T-helper 9 cell (primary cell): ENCODE measurements at places on chromosomes 6 and 20.

GRCh38 chr20:13277663-13278295 lies 56.7 kb downstream of the ISM1 start:
- no peak for DNase-seq

GRCh38 chr20:16528078-16528477 lies 45.2 kb downstream of the KIF16B start:
- no peak for DNase-seq

DNA sequence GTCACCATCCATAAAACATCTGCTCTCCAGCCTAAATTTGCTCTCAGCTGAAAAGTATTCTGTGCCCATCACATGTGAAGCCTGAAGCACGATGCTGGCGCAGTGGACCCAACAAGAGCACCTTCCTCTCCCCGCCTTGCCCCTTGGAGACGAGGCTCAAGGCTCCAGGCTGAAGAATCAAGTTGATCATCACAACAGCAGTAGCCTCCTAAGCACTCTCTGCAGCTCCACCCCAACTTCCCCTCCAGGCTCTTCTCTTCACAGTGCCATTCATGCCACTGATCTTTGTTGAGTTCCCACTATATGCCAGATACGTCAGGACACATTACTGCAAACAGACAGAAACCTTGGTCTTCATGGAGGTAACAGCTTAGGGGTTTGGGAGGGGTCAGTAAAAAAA lies 41.6 kb upstream of the ZNF217 start:
- DNase-seq: no peak

DNA sequence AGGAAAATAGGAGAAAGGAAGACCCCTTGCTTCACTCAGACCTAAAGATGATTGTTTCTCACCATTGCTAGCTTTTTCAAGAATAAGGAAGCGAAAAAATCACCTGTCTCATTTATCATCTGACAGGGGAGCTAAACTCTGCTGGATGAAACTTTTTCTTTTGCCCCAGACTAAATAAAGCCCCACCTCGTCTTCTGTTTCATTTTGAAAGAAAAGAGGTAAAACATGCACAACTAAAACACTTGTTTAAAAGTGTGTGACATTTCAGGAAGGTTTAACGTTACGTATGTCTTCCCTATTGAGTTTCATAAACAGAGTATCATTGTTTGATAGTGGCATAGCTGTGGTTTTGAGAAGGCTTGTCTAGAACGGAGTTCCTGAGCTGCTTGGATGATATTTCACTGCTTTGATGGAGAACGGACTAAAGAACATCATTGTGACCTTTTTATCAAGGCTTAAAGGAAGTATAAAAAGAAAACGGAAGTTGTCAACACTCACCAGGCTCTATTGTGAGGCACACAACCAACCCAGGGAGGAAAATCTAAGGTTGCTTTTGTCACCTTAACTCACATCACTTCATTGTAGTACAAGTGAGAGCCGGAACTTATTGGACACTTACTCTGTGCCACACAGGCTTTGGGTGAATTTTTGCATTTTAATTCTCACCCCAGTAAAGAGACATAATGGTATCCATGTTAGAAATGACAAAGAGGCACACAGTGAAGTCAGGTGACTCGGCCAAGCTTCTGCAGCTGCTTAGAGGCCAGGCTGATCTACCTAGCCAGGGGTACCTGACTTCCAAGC lies 29.5 kb downstream of the TSHZ2 start:
- no peak for DNase-seq

DNA sequence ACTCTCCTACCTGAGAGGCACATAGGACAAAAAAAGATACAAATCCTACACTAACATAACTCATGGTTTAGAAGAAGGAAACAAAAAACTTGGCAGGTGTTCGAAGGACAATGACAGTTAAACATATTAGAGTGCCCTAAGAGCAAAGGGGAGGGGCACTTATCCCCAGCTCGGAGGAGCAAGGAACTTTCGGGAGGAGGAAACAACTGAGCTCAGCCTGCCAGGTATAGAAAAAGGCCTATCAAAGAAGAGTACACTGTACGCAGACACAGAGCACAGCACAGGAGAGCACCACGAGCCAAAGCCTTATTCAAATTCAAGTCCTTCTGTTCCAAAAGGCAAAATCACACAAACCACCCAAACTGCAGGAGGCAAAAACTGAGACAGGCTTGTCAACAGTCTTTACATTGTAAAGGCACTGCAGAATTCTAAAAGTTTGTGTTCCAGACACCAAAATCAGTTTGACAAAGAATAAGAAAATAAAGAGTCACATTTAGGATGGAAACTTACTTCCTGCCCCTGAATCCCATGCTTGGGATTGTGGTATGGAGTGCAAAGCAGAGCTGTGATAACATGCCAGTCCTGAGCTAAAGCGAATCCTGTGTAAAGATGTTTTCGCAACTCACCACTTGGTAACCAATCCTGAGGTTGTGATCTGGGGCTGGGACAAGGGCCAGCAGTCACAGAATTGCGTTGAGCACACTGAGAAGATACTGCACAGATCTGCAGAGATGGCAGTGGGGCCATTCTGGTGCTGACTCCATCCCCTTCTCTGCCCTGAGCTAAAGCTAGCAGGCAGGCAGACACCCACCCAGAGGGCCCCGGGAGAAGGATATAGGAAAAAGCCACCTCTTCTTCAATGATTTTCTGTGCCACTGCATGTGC lies 108.6 kb downstream of the CHD6 start:
- no peak for DNase-seq

DNA sequence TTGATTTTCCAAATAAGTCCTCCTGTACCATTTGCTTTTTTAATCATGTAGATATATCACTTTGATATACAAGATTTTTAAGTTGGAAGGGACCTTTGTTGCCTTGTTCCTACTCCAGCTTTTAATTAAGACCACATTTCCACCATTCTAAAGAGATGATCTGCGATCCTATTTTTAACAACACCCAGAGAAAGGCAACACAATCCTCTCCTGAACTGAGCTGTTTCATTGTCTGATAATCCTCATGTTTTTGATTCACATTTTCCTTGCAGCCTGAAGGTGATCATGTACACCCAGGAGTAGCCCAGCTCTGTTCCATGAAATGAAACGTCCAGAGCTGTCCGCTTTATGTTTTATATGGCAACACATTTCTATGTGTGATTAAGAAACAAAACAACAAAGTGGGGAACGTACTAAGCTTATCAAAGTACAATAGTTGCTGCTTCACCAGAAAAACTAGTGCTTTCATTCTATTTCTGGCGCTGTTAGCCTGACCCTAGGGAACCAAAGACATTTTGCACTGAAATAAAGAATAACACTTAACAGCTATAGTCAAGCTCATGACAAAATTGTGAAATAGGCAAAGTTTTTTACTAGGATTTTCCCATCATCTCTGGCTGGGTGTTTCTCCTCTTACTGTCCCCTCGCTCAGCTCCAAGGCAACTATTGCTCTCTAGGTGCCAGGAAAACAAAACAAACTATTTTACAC lies 22.6 kb upstream of the TRAF3IP2 start:
- DNase-seq: no peak

- no peak for DNase-seq
Measured at GRCh38 chr20:45047581-45048119, 53.3 kb downstream of the KCNS1 start.

GRCh38 chr20:51937779-51938178 lies 135.5 kb upstream of the SALL4 start:
- no peak for DNase-seq

- no peak for DNase-seq
Measured at GRCh38 chr6:34338377-34338776, 54.1 kb downstream of the NUDT3 start.

DNA sequence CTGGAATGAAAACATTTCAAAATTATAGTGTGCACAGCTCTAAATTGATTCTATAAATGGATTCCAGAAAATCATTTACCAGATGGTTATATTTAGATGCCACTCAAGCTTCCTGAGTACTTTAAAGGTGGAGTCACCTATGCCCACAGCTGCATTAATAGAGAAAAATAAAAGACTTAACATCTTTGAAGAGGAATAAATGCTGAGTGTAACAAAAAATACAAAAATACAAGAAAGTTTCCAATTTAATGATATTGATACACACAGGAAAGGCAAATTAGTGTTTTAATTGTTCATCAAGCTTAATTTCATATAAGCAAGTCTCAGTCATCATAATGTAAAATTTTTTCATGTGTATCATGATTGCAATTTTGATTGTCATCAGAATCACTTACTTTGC lies 89.5 kb upstream of the MANEA start:
- no peak for DNase-seq

DNA sequence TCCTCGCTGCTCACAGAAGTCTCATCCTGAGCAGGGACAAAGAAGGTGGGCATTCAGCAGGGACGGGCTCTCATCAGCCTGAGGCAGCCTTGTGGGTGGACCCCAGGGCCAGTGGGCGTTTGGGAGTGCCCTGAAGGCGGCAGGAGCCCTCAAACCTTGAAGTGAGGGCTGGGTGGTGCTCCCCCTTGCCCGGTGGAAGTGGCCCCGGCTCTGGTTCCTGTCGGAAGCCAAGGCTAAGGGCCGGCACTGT lies 110.5 kb downstream of the NOL4L start:
- no peak for DNase-seq

GRCh38 chr20:20407891-20408805 lies 40.2 kb downstream of the INSM1 start:
- DNase-seq: no peak

DNA sequence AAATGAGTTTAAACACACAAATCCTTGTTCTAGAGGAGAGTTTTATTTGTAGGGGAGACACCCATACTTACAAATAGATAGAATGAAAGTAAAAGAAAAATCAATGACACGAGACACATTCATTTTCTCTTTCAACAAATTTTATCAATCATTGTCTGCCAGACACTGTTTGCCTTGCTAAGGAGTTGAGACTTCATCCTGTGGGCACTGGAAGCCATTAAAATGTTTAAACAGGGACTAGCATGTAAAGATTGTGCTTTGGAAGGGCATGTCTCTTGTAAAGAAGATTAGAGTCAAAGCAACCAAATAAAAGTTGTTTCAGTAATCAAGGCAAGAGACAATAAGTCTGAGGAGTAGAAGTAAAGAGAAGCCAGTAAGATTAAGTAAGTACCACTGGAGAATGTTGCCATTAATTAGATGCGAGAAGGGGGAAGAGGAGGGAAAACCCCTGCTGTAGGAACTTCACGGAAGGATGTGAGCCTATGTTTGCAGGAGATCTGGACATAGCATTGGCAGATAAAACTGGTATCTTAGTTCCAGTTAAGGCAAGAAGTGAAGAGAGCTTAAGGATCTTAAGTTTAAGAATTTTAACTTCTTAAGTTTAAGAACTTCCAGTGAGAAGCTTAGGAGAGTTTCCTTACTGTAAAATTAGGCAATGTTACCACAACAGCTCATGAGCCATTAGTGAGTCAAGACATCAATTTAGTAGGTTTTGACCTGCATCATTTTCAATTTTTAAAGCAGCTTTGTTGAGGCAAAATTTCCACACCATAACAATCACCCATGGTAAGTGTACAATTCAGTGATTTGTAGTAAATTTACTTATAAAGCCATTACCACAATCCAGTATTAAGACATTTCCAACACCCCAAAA lies 117.0 kb upstream of the UST start:
- no peak for DNase-seq

DNA sequence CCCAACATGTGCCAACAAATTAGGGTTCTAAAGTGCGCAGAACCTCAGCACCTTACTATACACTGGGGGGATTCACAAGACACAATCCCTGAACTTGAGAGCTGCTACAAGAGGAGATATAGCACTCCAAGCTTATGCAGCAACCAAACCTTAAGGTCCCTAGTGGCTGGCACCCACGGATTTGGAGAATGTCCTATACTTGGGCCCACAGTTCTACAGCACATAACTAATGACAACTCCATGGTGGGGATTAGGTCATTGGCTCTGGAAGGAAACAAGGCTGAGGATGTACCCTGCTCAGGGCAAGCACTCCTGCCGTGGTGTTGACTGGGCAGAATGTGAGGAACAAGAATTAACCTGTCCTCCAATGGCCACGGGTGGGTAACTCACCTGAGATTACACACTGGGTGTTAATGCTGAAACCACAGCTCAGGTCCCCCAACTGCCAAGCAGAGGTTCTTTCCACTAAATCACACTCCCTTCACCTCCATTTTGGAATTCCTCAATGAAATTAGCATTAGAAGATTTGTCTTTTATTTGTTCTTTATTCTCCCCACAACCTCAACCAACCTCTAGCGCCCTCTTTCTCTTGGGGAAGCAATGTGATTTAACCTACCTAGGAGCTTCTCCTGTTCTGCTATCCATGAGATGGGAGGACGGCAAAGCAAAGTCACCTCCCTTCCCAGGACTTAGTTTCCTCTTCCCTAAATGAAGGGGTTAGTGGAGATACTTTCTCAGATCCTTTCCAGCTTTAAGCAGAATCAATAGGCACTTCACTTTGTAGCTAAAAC lies 32.0 kb downstream of the TRERF1 start:
- no peak for DNase-seq

DNA sequence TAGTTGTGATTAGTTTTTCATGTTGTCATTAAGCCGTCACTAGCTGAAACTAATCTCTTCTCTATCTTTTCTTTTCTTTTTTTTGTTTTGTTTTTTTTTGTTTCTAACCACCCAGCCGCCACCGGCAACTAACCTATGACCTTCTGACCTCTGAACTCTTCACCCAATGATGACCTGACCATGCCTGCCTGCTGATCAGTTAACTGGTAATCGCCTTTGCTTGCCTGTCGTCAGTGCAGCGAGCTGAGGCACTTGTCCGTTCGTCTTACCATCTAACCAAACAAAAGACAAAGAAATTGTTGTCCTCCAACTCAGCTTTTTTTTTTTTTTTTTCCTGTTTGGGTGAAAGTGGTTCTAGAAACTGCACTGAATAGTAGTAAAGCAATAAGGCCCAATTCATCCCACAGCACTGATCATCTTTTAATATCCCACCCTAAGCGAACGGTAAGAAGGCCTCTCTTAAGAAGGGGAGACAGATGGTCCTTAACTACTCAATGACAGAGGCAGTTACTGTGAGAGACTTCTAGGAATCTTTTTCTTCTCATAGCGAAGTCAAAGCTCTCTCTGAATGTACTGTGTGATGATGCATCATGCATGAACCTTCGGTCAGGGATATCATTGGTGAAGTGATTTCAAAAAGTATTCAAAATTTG lies 156.2 kb downstream of the QKI start:
- DNase-seq: no peak

DNA sequence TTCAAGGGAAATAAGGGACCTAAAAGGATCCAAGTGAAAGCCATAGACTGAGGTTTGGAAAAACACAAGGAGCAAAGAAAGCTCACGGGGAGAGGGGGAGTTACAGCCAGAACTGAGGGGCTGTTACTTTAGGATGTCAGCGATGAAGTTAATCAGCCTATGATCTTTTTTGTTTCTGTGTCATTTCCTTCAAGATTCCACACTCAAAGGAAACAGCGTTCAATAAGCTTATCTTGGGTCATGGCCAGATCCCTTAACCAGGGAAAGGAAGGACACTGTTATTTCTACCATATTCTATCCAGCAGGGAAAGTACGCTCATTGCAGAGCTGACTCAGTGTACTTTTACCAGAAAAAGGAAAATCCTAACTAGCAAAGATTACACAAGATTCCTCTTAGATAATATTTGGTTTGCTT lies 132.8 kb downstream of the PFDN4 start:
- DNase-seq: no peak

- DNase-seq: no peak
Measured at GRCh38 chr6:2964793-2965505, 6.4 kb downstream of the SERPINB6 start.

- no peak for DNase-seq
Measured at GRCh38 chr6:28511628-28512300, 3.8 kb downstream of the GPX6 start.

GRCh38 chr20:54194724-54195438 lies 13.0 kb upstream of the PFDN4 start:
- no peak for DNase-seq
